ENCODE measurements at places on chromosomes 1 and 21.

- no peak for DNase-seq
Observed at GRCh38 chr1:232554409-232554808, 75.5 kb downstream of the SIPA1L2 start.

DNA sequence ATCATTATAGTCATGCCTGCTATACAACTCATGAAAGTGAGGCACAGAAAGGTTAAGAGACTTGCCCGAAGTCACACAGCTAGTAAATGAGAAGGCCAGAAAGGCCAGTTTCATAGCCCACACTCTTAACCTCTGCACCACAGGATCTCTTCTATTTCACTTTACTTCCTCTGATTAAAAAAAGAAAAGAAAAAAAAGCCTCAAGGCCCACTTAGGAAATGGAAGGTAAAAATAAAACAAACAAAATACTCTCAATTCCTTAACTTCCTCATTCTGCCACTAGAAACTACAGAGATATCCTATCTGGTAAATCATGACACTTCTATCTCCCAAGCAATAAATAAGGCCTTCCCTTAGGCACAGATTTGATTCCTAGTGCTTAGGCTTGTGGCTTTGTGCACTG is 7.6 kb upstream of the ENAH start:
- no peak for DNase-seq

GRCh38 chr21:40647706-40648105 is 199.3 kb downstream of the DSCAM start:
- DNase-seq, result no peak

DNA sequence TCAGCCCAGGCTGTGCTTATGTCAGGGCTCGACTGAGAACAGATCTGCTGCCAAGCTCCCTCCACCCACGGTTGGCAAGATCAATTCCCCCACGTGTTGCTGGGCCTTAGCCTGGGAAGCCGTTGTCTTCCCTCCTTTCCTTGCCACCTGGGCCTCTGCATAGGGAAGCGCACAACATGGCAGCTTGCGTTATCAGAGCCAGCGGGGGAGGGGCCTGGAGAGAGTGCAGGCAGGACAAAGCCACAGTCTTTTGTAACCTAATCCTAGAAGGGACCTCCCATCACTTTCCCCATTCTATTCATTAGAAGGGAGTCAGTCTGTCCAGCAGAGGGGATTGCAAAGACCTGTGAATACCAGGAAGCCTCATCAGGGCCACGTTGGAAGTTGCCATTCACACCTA is 17.0 kb upstream of the IGSF21 start:
- no peak for DNase-seq

- DNase-seq, result no peak
Observed at GRCh38 chr1:7094086-7094485, 308.8 kb downstream of the CAMTA1 start.

Measured in substantia nigra (tissue), 51 donors.